ENCODE measurements at places on chromosomes 5 and 9.
A peak's percentile ranks its signal among the peaks of the same experiment; 100 is the strongest.

DNA sequence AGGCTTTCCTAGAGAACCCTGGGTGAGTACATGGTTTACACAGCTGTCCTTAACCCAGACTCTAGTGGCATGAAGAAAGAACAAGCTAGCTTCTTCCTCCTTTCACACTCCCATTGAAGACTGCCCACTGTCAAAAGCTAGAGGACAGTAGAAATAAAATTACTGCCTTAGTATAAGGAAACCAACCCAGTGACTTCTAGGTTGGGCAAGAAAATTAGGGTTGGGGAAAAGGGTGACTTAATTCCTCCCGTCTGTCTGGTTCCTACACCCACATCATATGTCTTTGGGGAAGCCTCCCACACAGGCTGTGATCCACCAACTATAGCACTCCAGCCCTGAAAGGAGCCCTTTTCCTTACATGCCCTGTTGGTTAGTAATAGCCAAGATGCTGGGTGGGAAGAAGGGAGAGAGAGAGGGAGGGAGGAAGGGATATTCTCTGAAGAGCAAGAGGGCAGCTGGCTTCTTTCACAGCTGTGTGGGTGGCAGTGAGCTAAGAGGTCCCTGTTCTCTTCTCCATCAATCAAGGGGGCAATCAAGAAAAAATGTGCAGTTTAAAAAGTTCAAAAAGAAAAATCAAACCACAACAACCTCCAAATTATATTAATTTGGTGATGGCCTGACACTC, 21.7 kb downstream of the HBEGF start:
- DNase-seq: no peak

- no peak for DNase-seq
Measured at GRCh38 chr5:5165541-5166002, 25.4 kb downstream of the ADAMTS16 start.

DNA sequence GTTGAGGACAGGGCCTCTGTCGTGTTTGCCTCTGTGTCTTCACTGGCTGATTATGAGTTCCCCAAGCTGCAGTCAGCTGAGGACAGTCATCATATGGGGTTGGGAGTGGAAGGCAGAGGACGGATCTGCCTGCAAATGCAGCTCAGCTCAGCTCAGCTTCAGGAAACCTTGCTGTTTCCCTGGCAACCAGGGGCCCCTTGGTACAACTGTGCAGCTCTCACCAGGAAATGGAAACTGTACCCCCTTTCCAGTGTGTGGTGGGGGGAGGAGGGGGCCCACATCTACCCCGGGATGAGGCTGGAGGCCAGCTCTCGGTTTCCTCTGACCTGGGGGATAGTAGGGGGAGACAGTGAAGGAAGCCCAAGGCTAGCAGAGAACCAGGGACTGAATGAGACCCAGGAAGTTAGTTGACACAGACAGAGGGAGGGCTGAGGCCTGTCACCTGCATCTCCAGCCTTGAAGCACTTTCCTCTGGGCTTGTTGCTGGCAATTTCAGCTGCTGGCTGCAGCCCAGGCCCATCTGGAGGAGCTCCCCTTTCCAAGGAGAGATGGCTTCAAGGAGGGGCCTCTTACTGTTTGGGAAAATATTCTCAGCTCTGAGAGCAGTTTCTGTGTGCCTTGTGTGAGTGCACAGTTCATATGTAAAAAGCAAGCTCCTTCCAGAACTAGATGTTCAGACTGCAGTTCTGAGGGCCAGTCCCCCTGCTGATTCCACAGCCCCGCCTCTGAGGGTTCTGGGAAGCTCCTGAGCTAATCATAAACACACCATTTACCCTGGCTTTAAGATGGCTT, 6.9 kb downstream of the ANXA6 start:
- DNase-seq: peak; percentile 69

- DNase-seq: no peak
Measured at GRCh38 chr9:135225619-135226228, 138.3 kb downstream of the OLFM1 start.

- DNase-seq: no peak
Measured at GRCh38 chr9:116494815-116495634, 192.1 kb upstream of the TRIM32 start.

DNA sequence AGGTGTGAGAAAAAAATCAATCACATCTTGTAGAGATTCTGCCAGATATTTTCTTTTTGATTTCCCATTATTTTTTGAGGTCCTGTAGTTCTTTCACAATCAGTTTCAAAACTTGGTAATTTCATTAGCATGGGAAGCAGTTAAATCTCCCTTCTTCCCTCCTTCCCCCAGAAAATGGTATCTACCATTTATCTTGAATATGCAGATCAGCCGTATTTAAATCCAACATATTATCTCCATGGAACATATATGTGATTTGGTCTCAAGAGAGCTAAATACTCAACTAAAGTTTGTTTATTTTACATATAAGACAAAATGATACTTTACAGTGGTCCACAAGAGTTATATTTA, 1034.8 kb downstream of the CDH12 start:
- no peak for DNase-seq
